ENCODE measurements at places on chromosomes 11 and 22. TPM values are rescaled to one million over a fixed set of nuclear protein-coding genes. Genes with fewer than 3 reads are reported as not detected.

The VSIG10L2 gene
- 0.15 TPM for total RNA-seq

The FAM180B gene
- 0.27 TPM for total RNA-seq

The DUSP8 gene
- 17.2 TPM for total RNA-seq

The LARGE1 gene
- total RNA-seq, result 20.7 TPM

The MMP8 gene
- total RNA-seq, result 0.28 TPM

The XRCC6 gene
- 312 TPM for total RNA-seq

The OR4A16 gene
- total RNA-seq, result not detected

The RFPL2 gene
- total RNA-seq, result 1.3 TPM

The CNGA4 gene
- 0.18 TPM for total RNA-seq

The PIH1D2 gene
- total RNA-seq, result 3.0 TPM

The TCIRG1 gene
- 2.8 TPM for total RNA-seq

The NFAM1 gene
- total RNA-seq, result 0.72 TPM

The ADSL gene
- total RNA-seq, result 87.0 TPM

The MOGAT2 gene
- total RNA-seq, result 0.48 TPM

The LYVE1 gene
- 0.09 TPM for total RNA-seq

The TRPC6 gene
- total RNA-seq, result 3.2 TPM

The DGCR6 gene
- total RNA-seq, result 4.8 TPM

The ARHGAP8 gene
- total RNA-seq, result 3.1 TPM

The CASP5 gene
- total RNA-seq, result not detected

The PTPRCAP gene
- total RNA-seq, result not detected

The C11orf91 gene
- 0.47 TPM for total RNA-seq

The PAMR1 gene
- 40.5 TPM for total RNA-seq

The DRD4 gene
- 0.22 TPM for total RNA-seq

The MSANTD4 gene
- total RNA-seq, result 49.0 TPM

The OOSP2 gene
- total RNA-seq, result 0.08 TPM

The RASL10A gene
- total RNA-seq, result not detected

The LRRC74B gene
- 0.75 TPM for total RNA-seq

The TPCN2 gene
- total RNA-seq, result 4.9 TPM

The UPK3A gene
- not detected for total RNA-seq

The GGTLC3 gene
- total RNA-seq, result not detected

The MICAL2 gene
- 1.1 TPM for total RNA-seq

The CCDC73 gene
- total RNA-seq, result 0.45 TPM

The ALDH3B2 gene
- not detected for total RNA-seq

The HSPB2 gene
- not detected for total RNA-seq

The ELMOD1 gene
- 22.7 TPM for total RNA-seq

The FADS2 gene
- total RNA-seq, result 223 TPM

The RCOR2 gene
- total RNA-seq, result 13.8 TPM

The FGF3 gene
- not detected for total RNA-seq

The MPZL3 gene
- 0.19 TPM for total RNA-seq

The MMP12 gene
- total RNA-seq, result 44.6 TPM
